ENCODE measurements at places on chromosomes 7 and 10. TPM values are rescaled to one million over a fixed set of nuclear protein-coding genes. Genes with fewer than 3 reads are reported as not detected.

DNA sequence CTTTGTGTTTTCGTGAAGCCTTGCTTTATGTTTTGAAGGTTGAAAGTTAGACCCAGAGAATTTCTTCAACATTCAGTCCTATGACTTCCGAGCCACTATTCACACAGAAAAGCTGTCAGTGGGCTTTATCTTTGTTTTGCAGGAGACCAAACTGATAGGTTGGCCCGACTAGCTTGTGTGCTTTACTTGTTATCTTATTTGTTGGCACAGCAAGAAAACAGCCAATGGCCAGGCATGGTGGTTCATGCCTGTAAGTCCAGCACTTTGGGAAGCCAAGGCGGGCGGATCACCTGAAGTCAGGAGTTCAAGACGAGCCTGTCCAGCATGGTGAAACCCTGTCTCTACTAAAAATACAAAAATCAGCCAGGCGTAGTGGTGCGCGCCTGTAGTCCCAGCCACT lies 16.0 kb upstream of the GDI2 start:
- no peak for DNase-seq

DNA sequence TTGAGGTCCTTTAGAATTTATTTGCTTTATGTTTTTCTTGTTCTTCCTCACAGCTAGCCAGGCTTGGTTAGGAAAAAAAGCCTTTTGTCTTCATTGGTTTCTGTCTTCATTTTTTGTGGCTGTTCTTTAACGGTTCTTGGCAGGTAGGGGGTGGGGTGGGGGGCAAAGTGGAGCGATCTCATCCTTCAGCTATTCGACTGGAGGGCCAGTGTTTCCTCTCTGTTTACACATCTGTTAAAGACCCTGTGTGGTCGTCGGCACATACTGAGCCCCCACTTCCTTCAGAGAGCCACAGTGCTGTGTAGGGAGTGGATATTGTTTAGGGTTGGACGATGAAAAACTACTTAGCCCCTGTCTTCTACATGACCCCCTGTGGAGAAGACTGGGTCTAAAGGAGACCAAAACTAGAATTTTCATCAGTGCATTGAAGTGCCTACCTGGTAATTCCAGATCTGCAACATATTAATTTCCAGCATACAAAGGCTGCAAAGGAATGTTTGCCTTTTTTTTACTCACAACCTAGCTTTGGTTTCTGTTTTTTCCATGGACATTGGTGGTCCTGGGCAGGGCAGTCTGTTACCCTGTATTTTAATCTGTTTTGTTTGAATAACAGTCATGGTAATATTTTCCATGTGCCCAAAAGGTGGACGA lies 29.0 kb downstream of the PRPF18 start:
- peak; percentile 70 for DNase-seq

- DNase-seq, result no peak
Observed at GRCh38 chr7:1366801-1367405, 92.4 kb downstream of the MICALL2 start.

DNA sequence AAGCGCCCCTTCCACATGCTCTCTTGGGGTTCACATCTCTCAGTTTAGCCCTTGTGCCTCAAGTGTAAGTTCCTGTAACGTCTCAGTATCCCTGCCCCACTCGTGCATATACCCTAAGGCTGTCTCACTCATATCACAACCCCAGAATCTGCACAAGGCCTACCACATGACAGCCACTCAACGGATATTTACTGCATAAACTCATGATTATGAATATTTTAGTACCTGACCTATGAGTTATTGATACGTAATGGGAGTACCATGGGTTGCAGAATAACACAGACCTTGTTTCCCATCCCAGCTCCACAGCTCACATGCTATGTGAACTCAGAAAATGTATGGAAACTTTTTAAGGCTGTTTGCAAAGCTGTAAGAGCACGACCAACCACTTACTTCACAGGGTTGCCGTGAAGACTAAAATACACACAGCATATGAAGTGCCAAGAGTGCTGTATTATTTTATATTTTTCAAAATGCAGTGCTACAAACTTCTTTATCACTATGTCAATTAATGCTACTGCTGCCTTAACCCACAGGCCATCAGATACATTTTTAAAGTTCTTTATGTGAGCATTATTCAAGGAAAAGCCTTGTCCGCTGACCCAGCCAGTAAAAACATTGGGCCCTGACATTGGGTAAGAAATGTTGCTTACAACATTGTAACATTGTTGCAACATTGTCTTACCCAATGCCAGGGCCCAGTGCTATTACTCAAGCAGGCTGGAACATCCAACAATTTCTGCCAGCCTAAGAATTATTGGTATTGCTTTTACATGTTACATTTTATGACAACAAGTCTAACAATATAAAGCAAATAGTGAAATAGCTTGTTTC lies 97.2 kb downstream of the JAZF1 start:
- no peak for DNase-seq

DNA sequence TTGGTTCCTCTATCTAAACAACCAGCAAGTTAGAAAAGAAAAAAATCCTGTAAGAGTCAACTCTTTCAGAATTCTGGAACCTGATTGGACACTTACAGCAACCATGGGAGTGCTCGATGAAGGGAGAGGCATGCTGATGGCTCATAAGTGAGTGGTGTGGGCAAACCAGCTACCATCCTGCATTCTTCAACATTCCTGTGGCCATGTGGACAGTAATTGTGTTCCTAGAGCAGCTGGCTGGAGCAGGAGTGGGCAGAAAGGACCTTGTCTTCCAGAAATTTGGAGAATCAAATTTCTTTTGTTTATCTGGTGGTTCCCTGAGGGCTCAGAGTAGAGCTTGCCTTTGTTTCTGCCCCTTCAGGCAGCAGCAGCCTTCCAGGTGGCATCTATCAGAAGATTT lies 22.5 kb upstream of the MYL7 start:
- DNase-seq, result peak; percentile 41

GRCh38 chr7:94261067-94261466 lies 133.6 kb upstream of the COL1A2 start:
- DNase-seq, result no peak

- DNase-seq, result no peak
Observed at GRCh38 chr10:47165168-47165710, 134.8 kb upstream of the GDF10 start.

GRCh38 chr10:10418387-10418786 lies 599.3 kb upstream of the CELF2 start:
- no peak for DNase-seq

DNA sequence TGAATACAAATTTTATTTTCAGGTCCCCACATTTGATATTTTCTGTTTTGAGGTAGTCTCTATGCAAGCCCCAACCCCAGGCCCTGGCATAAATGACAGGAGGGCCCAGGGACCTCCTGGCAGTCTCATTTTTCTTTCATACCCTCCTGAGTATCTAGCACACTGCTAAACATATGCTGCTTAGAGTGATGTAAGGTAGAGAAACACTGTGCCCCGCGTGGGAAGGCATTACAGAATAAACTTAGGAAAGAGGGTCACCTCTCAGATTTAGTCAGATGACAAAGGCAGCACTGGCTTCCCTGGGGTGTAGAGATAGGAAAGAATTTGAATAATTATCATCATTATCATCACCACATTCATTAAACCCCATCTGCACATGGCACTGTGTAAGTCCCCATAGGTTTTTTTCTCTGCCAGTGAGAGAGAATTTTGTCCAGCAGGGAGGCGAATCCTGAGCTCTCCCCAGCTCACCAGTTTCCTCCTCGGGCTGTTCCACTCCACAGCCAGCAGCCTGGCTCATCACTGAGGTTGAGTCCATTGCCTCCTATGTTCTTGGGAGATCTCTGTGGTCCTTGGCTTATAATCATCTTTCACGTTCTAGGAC lies 507.3 kb upstream of the GALNT17 start:
- DNase-seq, result peak; percentile 24

DNA sequence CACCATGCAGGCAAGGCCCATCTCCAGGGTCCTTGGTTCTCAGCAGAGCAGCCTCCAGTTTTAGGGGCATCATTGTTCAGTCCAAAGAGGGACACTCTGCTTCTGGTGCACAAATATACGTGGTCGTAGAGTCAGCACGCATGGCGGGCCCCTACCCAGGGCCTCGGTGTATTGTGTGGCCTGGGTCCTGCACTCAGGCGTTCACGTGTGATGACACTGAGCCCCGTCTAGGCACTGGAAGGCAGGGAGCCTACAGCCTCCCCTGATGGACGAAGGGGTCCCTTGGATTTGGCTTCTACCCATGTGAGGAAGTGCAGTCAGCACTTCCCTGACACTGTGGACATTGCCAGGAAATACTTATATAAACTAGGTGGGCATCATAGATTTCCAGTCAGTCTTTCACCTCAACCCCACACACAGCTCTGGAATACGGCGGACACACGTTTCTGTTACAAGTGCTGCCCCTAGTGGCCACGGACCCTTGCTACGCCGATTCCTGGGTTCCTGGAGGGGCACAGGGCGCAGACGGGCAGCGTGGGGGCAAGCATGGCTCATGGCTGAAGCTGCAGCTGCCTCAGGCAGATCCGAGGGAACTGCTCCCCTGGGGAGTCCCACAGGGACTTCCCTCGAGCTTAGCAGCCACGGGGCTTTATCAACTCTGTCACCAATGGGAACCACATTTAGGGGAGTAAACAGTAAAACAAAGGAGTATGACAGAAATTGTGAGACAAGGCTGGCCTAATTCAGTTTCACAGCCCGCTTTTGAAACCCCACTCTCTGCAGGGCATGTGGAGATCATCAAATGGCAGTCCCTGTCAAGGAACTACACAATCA lies 25.4 kb downstream of the AIFM2 start:
- DNase-seq, result peak; percentile 93

DNA sequence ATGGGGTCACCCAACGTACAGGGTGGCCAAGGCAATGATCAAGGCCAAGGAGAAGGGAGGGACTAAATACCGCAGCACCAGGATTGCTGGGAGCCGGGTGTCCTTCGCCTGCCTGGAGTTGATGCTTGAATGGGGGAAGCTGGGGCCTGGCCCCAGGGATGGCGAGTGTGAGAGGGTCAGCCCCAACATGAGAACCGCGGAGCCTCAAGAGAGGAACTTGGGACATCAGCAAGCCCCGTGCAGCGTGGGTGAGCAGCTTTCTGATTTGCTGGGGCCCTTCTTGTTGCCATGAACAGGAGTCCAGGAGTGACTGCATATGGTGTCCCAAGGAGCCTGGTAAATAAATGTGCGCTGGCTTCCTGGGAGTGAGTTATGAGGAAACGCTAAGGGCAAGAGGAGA lies 72.8 kb upstream of the PITRM1 start:
- DNase-seq, result no peak

GRCh38 chr7:140771826-140772225 lies 75.3 kb downstream of the NDUFB2 start:
- no peak for DNase-seq

GRCh38 chr7:54629771-54630170 lies 87.6 kb downstream of the VSTM2A start:
- DNase-seq, result no peak

GRCh38 chr7:24700521-24701260 lies 56.6 kb downstream of the GSDME start:
- DNase-seq, result no peak

- DNase-seq, result no peak
Observed at GRCh38 chr7:148772297-148773089, 73.8 kb downstream of the CUL1 start.

DNA sequence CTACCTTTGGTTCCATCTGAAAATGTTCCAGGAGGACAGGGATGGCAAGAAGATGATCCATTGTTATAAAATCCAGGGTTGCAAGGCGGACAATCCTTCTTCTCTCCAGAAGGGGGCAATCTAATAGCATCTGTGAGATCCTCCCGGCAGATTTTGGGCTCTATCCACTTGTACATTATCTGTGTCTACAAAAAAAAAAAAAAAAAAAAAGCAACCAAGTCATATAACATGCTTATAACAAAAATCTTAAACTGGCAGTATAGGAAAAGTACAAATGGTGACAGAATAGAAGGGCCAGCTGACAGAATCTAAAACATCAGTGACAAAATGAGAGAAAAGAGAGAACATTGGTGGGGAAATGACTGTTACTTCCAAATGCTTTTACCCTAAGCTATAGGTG lies 132.7 kb downstream of the ELAPOR2 start:
- peak; percentile 71 for DNase-seq

- peak; percentile 90 for DNase-seq
Observed at GRCh38 chr7:100132697-100133151, 6.0 kb downstream of the MBLAC1 start.

DNA sequence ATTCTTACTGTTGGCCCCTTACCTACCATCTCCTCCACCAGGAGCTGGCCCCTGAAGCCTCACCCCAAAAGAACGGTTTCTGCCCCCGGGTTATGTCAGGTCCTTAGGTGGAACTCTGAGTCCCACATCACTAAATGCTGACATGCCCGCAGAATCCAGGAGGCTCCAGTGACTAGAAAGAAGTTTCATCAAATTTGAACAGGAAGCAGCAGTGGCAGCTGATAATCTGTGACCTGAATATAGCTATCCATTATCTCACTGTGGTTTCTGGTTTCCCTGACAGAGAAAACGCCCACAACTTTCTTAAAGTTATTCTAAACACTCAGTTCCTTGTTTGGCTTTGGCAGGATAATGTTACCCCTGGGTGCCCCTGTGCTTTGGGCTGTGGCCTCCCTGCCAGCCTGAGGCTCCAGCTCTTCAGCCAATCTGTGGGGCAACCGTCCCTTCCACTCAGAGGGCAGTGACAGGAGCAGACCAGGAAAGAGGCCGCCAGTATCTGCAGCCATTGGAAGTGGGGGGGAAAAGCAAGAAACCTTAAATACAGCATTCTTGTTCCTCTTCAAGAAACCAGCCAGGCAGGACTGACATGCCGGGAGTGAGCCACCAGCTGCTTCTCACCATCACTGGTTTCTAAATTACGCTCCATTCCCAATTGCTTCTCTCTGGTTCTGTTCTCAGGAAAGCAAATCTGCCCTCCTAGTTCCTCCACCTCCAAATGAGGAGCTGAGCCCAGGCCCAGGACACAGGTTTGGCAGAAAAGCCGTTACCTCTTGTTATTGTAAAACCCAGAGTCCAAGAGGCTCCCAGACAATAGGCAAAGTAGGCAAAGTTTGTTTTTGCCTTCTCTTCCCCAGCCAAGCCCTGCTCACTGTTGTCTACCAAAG lies 41.2 kb upstream of the VCL start:
- DNase-seq, result no peak

GRCh38 chr10:96230527-96230926 lies 40.8 kb downstream of the BLNK start:
- no peak for DNase-seq

The GOLGA7B gene
- total RNA-seq, result 0.18 TPM

The SFMBT2 gene
- 3.9 TPM for total RNA-seq

The PKD2L1 gene
- not detected for total RNA-seq

The GIMAP7 gene
- total RNA-seq, result not detected

The NEUROG3 gene
- not detected for total RNA-seq

The TMEM270 gene
- total RNA-seq, result not detected

The CREB5 gene
- total RNA-seq, result 1.8 TPM

The TPK1 gene
- 8.3 TPM for total RNA-seq

The SEPTIN14 gene
- not detected for total RNA-seq

The FAM131B gene
- 1.8 TPM for total RNA-seq

Data from endodermal cell (in vitro differentiated cells).